ENCODE measurements at places on chromosomes 12 and 14. TPM values are rescaled to one million over a fixed set of nuclear protein-coding genes. Genes with fewer than 3 reads are reported as not detected.

The TMEM229B gene
- 1.2 TPM for total RNA-seq

The C14orf39 gene
- total RNA-seq, result 0.58 TPM

The PRDM4 gene
- 37.0 TPM for total RNA-seq

The GALNT9 gene
- total RNA-seq, result 0.64 TPM

The MYO1H gene
- total RNA-seq, result 0.41 TPM

The LAG3 gene
- total RNA-seq, result 0.21 TPM

The ZC2HC1C gene
- 11.2 TPM for total RNA-seq

The POTEM gene
- not detected for total RNA-seq

The SDR9C7 gene
- total RNA-seq, result not detected

- no peak for ATAC-seq
Observed at GRCh38 chr12:64237382-64237781, 15.3 kb upstream of the KICS2 start.

- ATAC-seq, result no peak
Observed at GRCh38 chr14:70643967-70644366, 2.3 kb downstream of the TTC9 start.

- no peak for ATAC-seq
Observed at GRCh38 chr12:93825931-93826555, 148.9 kb downstream of the CRADD start.

GRCh38 chr12:25072906-25073650 is 121.9 kb downstream of the DNAI7 start:
- ATAC-seq, result no peak

DNA sequence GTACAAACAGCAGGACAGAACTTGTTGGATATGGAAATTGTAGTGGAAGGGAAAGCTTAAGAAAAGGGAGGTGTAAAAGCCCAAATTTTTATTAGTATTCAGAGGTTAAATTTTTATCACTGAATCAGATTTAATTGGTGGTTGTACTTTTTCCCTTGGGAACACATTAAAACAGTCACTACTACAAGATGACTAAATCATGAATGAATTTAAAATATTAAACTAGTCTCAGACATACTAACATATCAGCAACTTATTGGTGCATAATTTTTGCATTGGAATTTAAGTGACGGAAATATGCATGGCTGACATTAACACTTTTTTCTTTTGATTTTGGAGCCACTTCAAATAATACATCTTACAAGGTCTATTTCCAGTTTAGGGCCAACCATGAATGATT is 27.6 kb downstream of the SAMD4A start:
- ATAC-seq, result peak; percentile 60

DNA sequence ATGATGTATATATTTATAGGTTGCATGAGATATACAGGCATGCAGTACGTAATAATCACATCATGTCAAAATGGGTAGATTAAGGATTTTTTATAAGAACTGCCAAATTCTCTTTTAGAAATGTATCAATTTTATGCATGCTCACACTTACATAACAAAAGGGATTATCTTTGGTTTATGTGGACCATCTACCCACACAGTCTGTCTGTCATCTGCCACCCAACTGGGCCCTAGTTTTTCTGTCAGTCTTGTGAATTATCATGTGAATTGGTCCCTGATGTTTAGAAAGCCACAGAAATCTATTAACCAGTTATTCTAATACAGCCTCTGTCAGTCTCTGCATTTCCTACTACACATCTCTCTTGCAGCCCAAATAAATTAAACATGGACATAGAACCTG is 133.4 kb downstream of the ACSS3 start:
- no peak for ATAC-seq

DNA sequence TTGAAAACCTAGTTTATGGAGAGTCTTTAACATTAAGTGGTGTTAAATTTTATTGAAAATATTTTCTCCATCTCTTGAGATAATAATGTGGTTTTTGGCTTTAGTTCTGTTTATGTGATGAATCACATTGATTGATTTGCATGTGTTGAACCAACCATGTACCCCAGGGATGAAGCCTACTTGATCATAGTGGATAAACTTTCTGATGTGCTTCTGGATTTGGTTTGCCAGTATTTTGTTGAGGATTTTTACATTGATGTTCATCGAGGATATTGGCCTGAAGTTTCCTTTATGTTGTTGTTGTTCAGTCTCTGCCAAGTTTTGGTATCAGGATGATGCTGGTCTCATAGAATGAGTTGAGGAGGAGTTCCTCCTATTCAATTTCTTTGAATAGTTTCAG is 222.6 kb downstream of the ADAMTS20 start:
- ATAC-seq, result no peak

GRCh38 chr12:116483959-116484750 is 75.0 kb upstream of the MAP1LC3B2 start:
- no peak for ATAC-seq

DNA sequence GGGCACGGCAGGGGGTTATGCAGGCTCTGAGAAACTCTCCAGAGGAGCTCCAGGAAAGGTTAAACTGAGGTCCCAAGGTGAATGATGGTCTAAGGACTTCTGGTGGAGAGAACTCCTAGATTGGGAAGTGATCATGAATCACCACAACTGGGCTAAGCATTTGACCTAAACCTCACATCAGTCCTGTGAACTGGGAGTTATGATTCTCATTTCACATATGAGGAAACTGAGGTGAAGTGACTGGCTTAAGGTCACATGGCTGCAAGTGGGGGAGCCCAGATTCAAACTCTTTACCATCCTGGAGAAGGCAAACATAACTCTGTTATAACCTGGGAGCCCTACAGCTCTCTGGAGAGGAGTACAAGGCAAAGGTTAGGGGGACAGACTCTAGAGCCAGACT is 4.2 kb downstream of the RARG start:
- no peak for ATAC-seq

DNA sequence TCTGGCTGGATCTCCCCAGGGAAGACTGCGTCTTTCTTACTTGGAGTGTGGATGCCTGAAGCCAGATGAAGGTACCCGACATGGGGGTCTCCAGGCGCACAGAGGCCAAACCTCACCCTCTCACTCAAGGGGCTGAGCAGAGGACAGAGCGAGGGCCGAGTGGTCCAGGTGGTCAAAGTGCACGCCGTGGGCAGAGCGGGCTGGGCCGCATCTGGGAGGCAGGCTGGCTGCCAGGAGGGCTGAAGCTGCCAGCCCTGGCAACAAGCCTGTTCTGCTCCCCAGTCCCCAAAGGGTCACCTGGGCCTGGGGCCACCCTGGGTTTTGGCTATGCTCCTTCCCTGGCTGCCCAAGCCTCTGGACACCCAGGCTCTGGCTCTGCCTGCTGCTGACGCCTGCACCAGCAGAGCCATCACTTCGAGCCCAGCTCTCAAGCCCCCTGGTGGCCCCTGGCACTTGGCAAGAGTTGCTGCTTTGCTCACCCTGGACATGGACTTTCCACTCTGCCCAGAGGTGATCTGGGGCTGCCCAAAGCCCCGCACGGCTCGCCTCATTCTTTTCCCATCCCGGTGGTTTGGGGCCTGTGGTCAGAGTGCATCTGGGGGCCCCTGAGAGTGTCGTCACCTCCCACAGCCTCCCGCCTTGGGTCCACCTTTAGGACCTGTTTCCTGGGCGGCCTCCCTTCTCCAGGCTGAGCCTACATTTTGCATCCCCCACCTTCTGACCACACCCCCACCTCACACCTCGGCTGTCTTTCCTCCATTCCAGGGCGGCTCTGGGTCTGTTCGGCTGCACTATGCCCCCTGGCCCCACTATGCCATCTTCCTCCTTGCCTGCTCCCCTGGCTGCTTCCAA is 2.8 kb downstream of the ADSS1 start:
- ATAC-seq, result no peak

- no peak for ATAC-seq
Observed at GRCh38 chr14:84825481-84826251, 704.3 kb upstream of the FLRT2 start.

DNA sequence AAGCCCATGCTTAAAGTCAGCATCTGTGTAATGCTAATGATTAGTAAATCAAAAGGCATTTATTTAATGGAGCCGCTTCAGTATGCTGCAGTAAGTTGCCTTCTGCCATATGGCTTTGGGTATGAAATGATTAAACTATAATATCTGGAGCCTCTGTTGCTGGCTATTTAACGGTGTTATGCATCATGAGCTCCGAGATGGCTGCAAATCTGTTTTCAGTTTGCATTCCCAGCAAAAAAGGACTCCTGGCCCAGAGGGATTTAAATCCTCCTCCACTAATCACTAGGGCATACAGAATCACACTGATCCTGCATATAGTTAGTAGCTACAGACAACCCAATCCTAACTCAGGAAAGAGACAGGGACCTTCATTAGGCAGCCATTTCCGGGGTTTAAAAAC is 171.5 kb upstream of the EEA1 start:
- ATAC-seq, result peak; percentile 49

DNA sequence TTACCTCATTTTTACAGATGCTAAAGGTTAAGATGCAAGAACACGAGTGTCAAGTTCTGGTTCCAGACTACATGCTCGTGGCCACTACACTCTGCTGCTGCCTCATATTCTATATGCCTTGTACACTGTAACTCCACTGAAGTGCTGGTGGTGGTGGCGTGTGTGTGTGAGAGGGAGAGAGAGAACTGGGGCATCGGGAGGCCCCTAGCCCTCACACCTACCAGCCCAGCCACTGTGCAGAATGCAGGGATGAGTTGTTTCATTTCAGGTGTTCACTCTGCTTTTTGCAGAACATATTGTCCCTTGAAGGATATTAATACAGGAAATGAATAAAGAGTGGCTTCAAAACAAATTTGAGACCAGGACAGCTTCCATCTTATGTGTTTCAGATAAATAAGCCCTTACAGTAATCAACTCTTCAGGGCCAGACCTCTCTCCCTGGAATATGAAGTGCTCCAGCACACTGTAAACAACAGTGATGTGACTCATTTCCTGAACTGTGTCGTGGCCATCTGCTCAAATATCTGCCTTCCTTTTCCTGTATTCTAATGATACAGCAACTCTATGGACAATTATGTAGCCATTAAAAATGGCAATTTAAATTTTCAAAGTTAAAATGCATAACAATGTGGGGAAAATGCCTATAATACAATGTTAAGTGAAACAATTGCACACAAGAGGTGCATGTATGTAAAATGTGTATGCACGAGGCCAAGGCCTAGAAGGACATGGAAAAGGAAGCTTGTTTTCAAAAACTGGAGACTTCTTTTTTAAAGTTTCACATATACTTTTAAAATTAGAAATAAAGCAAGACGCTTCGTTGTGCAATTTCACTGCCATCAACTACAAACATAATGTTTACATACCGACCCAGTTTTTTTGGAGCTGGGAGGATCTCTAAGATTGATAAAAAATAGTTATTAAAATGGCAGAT is 215.4 kb downstream of the PELI2 start:
- ATAC-seq, result no peak

DNA sequence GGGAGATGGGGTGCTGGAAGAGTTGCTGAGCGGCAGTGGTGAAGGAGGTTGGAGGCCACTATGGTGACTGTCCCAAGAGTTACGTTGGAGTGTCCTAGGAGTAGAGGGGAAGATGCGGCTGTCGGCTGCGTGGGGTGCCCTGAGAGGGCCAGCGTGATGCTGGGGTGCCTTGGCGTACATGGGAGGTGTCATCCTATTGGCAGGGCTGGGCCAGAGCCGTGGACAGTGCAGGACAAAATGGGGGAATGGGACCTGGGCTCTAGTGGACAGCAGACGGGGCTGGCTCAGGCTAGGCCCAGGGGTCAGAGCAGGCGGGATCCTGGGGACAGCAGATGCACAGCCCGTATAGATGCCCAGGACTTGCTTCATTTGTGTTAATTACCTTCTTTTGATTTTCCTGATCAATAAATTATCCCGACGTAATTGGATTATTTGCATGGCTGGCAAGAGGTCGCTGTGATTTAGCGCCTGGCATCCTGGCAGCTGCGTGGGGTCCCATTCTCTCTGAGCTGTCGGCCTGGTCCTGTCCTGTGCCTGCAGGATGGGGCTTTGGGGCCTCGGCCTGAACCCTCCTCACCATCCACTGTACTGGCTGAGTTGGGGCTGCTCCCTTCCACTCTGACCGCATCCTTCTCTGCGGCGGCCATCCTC is 203.9 kb upstream of the C14orf180 start:
- ATAC-seq, result no peak

DNA sequence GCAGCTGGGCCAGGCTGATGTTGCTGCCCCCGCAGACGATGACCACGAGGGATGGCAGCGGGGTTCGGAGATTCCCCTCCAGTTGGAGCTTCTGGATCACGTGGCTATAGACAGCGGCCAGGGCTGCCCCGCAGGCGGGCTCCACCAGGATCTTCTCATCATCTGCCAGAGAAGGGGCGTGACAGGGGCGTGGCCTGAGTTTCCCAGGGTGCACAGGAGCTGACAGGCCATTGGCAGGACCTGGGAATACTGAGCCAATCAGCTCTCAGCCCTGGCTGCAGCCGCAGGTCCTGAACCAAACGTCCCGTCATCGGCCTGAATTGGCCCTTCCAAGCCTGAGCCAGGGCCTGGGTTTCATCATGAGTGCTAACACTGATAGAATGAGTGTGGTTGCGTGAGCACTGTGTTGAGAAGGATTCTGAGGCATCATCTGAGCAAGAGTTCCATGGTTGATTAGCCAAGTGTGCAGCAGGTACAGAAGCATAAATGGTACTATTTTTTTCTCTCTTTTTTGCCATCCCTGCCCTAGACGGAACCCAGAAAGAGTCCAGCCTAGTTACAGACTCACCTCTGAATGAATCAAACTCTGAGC is 10.6 kb downstream of the SDS start:
- peak; percentile 90 for ATAC-seq

DNA sequence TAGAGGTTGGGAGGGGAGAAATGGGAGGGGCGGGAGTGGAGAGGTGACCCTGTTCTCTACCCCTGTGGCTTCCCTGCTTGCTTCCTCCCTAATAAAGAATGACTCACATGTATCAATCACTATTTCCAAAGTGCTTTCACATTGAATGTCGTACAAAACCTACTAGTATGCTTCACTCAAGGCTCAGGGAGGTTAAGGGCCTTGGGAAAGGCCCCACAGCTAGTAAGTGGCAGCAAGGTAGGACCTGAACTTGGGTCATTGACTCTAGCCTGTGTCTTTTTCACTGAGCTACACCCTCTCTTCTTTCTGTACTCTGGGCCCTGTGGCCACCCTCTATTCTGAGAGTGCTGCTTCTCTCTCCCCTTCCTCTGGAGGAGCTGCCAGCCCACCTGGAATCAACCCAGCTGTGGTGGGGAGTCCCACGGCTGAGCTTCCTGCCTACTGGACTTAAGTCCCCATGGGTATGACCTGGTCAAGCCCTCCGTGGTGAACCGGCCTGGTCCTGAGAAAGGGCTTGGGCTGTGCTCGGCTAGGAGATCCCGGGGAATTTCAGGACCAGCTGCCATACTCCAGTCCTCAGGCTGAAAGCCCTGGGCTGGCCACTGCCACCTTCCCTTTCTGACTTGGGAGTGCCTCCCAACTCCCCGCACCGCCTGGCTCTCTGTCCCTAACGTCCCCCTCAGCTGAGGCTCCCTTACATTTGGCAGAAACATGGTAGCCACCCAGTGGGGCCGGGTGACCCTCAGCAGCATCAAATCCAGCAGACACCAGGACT is 13.0 kb downstream of the SLC48A1 start:
- no peak for ATAC-seq

DNA sequence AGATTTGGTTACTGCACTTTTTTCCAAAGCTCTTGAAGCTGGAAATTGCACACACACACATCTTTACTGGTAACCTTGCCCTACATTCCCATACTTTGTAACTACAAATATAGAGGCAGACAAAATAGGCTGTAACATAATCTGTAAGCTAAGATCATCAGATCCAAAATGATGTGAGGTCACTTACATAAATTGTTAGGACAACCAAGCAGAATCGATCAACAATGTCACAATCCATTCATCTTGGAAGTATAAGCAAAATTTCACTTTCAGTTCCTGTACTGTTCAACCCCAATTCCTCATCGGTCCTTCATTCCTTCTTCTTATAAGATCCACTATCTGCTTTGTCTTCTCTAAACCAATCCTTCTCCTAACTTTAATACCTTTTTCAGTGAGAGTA is 72.6 kb downstream of the EPS8 start:
- ATAC-seq, result no peak

GRCh38 chr14:29442696-29443095 is 485.0 kb downstream of the PRKD1 start:
- peak; percentile 27 for ATAC-seq

Measured in motor neuron (in vitro differentiated cells).